ENCODE measurements at places on chromosomes 7 and 10.

DNA sequence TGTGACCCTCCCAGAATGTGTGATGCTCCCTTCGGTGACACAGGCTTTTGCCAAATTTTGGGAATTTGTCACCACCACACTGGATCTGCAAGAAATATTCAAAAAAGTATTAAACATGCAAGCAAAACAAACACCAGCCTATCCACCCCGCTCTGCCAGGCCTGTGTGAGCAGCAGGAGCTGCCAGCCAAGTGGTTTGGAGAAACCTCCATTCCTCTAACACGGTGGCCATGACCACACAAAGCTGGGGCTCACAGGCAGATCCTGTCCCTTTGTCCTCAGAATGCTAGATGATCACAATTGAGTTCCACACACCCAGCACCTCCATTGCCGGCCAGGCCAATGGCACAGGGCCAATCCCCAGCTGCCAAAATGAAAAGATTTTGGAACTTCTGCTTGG, 261.9 kb upstream of the PPP2R2D start:
- no peak for DNase-seq

DNA sequence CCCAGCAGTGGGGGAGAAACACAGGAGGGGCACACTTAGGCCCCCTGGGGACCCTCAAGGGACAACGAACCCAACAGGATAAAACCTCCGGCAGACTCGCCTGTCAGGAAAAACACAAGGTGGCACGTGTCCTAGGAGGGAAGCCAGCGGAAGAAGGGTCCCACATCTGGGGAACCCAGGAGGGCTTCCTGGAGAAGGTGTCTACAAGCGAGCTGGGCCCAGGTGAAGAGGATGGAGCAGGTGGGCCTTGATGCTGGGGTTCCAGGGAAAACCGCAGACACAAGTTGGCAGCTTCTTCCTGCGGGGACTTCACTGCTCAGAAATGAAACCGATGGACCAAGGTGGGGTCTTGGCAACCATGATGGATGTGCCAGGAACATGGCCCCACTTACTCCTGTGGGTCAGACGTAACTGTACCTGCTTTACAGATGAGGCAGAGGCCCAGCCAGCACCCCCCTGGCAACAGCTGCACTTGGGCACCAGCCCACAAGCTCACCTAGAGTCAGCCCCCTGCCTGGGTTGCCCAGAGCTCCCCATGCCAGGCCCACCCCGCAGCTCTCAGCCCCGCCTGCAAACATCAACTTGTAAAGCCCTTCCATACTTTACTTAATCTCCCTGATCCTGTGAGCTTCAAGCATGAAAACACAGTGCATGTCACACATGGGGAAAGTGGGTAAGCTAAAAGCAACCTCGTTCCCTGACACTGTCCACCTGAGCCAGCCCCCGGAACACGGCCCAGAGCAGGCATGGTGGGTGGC, 225.0 kb downstream of the ELFN1 start:
- no peak for DNase-seq

GRCh38 chr10:47092376-47092775, 181.1 kb downstream of the PTPN20 start:
- DNase-seq, result no peak

GRCh38 chr10:34156781-34157425, 658.2 kb downstream of the PARD3 start:
- no peak for DNase-seq

- DNase-seq, result no peak
Measured at GRCh38 chr7:1899196-1899595, 229.1 kb downstream of the ELFN1 start.

DNA sequence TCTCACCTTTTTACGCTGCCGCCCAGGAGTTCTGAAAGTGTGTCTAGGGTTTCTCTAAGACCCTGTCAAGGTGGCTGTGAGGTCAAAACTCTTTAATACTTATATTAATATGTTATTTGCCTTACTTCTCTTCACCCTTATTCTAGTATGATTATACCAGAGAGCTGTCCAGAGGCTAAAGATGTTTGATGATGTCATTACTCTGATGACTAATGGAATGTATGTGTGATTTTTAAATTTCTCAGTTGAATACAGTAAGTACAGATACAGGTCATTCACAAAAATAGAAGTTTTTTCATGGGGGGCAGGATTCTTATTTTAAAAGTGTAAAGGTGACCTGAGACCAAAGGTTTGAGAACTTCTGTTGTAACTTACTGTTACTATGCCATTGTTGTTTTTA, 150.6 kb upstream of the FOXP2 start:
- no peak for DNase-seq

DNA sequence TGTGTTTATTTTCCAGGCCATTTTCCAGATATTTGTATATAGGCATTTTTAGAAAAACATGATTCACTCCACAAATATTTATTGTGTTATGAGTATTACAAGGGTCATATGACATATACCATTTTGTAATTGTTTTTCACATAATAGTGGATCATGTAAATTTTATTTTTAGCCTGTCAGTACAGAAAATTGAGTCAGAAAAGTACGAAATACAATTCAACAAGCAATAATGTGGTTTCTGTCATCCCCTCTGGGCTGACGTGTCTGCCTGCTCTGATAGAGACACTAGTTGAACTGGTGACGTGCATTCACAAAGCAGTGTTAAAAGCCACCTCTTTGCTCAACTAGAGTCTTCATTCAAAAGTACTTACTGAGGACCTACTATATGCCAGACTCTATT, 97.9 kb upstream of the STEAP1B start:
- no peak for DNase-seq

DNA sequence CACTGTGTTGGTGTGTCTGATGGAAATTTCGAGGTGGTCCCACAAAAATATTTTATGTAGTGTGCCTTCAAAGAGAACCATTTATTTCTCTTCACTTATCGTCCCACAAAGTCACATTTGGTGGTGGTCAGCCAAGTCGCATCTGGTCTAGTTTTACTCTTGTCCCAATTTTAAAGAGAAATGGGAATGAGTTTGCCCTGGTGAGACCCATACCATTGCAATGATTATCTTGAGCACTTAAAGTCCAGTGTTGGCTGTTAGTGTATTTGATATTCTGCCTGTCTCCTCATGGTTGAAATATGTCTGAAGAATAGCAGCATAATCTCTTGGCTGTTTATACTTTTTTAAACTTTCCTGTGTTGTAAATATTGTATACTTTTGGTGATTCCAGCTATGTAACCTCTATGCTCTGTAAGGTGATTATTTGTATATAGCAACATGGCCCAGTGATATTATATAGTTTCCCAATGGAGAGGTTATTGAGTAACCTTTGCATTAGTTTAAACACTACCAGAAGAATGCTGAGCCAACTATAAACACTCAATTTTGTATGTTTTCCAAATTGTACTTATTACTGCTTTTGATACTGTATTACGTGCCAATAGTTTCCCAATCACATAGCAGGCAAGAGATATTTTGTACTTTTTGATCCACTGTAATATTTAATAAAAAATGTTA, 172.2 kb downstream of the RTKN2 start:
- DNase-seq, result no peak

DNA sequence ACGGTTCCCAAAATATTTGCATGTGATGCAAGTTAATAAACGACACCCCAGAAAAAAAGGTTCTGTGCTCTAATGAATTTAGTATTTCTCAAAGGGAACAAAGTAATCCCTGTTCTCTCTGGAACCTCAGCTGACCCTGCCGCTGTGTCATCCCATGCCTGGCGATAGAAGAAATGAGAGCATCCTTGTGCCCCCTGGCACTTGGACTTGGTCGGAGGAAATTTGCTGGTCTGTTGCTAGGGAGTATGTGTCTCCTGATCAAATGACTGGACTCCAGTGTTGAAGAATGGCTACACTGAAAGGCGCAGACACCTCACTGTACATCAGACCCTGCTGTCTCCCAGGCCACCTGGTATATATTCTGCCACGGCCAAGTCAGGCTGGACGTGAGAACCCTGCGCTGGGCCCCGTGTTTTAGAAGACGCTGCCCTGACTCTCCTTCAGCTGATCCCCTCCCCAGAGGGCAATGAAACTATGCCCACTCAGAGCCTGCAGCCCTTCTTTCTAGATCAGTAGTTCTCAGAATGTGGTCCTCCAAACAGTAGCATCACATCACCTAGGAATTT, 67.2 kb downstream of the THNSL1 start:
- DNase-seq, result peak; percentile 90

- DNase-seq, result no peak
Measured at GRCh38 chr7:44580945-44581878, 819 bp downstream of the TMED4 start.

DNA sequence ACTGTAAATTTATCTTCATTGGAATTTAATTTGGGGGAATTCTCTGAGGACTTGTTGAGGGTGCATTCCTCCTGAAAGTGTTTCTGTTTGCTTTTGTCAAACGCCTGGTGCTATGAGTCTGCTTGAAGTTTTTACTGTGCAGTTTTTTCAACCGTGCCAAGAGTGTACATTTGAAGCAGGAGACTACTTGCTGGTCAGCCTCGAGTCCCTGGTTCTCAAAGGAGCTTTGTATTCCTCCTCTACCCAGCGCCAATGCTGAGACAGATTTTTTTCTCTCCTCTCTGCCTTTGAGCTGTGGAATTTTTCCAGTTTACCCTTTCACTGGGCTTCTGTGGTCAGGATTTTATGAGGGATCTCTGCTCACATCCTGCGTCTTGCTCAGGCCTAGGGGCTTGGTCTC, 62.1 kb downstream of the NPY start:
- peak; percentile 67 for DNase-seq

- peak; percentile 58 for DNase-seq
Measured at GRCh38 chr7:24882989-24883621, 96.9 kb downstream of the OSBPL3 start.

GRCh38 chr7:36928718-36929117, 204.4 kb upstream of the AOAH start:
- no peak for DNase-seq

DNA sequence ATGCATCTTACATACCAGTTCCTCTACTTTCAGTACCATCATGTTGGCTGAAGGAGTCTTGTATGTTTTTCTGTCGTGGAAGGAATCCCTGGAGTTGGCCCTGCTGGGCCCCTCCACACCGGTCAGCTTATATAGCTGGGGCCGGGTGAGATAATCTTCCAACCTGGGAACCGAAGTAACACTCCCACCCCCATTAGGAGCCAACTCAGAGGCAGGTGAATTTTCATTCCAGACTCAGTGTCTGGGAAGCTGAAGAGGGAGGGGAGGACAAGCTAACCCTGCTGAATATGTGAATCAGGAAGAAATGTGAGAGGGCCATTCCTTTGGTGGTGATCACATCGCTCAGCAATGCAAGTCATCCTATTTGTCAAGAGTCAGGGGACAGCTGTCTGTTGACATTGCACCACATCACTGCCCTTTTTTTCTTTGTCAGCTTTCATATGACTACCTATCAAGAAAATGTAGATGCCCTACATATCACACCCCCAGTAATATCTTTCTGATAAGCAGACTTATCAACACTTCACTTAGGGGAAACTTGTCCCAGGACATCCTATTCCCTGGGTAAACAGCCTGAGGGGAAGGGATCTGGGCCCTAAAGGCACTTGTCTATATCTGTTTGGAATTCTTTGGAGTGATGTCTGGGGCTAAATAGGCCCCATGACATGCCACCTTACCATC, at the start of gene ANKRD1:
Gene ANKRD1 (minus strand): TSS at position 102 of the 681 bp plus-strand sequence. CDS start 60 bp downstream, at position 42.
- DNase-seq, result peak; percentile 6

DNA sequence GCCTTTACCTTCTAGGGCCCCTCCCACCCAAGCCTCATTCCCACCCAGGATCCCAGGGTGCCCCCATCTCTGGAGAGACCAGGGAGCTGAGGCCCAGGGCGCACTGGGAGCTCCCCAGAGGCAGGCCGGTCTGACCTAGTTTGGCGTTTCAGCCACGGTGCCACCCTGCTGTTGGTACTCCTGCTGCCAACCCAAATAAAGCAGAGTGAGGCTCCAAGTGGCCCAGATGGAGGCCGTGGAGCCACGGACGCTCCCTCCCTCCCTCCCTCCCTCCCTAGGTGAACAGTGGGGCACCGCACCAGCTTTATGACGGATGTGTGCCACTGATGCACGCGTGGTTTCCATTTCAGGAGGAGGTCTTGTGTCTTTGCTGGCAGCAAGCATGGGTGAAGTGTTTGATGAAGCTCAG, 1.8 kb downstream of the INPP5A start:
- DNase-seq, result no peak

GRCh38 chr10:59833810-59834209, 72.5 kb downstream of the CCDC6 start:
- no peak for DNase-seq

- DNase-seq, result peak; percentile 68
Measured at GRCh38 chr7:96414931-96415292, 93.0 kb upstream of the SLC25A13 start.

- no peak for DNase-seq
Measured at GRCh38 chr10:50469778-50470193, 154.0 kb downstream of the SGMS1 start.

GRCh38 chr7:31692451-31692850, 5.4 kb downstream of the PPP1R17 start:
- no peak for DNase-seq

DNA sequence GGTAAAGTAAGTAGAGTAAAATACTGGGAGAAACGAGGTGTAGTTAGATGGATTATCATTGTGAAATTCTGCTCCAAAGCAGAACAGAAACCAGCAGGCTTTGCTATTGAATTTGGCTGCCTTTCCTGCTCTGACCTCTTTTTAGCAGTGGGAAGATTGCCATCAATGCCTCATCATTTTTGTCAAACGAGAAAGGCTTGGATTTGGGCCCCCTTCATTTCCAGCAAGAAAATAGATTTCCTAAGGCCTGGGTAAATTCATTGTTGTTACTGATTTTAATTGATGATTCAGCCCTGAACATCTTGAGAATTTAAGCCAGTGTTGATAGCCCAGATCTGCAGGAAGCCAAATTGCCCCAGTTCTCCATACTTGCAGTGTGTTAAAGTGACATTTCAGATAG, 35.2 kb upstream of the ASAH2 start:
- no peak for DNase-seq

- DNase-seq, result no peak
Measured at GRCh38 chr7:2541291-2542010, 13.9 kb downstream of the BRAT1 start.

DNA sequence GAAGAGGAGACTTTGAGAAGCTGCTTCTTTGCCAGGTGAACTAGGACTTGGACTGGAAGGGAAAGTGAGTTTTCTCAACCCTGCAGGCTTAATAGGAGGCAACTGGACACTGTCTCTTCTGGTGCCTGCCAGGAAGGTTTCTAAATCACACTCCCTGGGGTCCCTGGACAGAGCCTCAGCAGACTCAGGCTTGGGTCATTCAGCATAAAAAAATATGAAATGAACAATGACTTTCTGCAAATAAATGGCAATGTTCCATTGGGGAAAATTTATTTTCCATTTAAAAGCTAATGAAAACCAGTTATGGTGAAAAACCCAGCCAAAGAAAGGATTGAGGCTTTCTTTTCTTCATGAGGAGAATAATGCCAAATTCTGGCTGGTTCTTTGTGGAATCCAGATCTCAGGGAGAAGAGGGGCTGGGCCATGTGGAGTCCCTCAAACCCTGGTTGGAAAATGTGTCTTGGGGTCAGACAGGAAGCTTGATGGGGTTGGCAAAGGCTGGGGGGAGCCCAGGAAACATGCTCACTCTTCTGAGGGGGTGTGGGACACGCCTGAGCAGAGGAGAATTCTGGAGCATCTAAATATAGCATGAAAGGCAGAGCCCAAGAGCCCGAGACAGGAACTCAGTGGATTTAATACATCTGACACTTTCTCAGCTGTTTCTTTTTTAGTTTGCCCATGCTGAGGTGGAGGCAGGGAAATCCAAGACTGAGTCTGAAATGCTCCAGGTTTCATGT, 65.2 kb upstream of the EMX2 start:
- DNase-seq, result no peak

GRCh38 chr10:75954486-75954885, 523.1 kb downstream of the LRMDA start:
- DNase-seq, result no peak

GRCh38 chr7:20348125-20348807, 17.6 kb downstream of the ITGB8 start:
- no peak for DNase-seq

- no peak for DNase-seq
Measured at GRCh38 chr10:132467464-132468149, 70.0 kb upstream of the INPP5A start.
